ENCODE measurements at places on chromosomes 1 and 21.
A peak's percentile ranks its signal among the peaks of the same experiment; 100 is the strongest.

DNA sequence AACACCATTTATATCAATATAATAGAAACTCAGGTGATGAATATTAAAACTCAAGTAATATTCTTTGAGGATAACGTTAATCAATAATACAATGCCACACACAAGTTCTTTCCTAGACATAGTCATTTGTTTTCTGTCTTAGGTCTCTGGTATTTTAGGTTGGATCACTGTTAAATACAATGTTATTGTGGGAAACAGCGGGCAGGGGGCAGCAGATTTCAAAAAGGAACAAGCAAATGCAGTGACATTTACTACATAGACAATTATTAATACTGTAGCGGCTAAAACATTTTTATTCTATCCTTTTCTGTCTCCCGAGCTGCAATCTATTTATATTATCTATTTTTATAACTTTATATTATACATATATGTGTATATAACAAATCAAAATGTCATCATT, 186.4 kb upstream of the ZNHIT6 start:
- peak; percentile 52 for DNase-seq

- DNase-seq = peak; percentile 74
These were observed 31.1 kb upstream of the SLC45A3 start for GRCh38 chr1:205711105-205712048.

- DNase-seq = no peak
These were observed 86.9 kb downstream of the NAV1 start for GRCh38 chr1:201625851-201626251.

- no peak for DNase-seq
These were observed 63.3 kb downstream of the TNR start for GRCh38 chr1:175679981-175680652.

DNA sequence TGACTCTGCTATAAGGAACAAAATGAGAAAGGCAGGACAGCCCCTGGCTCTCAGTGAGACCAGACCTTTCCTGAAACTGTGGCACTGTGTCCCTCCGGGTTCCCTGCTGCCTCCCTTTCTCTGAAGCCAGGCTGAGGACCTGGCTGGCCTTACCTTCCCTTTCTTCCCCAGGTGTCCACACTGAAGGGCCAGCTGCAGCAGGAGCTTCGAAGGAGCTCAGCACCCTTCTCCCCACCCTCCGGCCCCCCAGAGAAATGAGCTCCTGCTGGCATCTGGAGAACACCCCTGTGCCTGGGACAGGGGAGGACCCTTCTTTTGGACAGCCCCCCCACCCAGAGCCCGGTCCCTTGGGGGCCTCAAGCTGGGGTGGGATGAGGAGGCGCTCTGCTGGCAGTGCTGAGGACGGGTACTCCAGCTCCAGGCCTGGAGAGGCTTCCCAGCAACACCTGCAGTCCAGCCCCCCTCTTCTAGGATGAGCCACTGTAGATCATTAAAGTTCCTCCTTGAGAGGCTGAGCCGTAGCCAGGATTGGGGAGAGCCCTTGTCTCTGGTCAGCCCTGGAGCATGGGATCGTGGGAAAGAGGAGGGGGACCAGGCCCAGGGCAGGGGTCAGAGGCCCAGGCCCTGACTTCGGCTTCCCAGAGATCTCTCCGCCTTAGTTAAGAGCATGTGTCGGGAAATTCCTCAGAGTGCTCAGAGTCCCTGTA, 8.1 kb downstream of the MFAP2 start:
- no peak for DNase-seq

- peak; percentile 91 for DNase-seq
These were observed 452.4 kb downstream of the PTPRU start for GRCh38 chr1:29688471-29689365.

- DNase-seq = no peak
These were observed 2.0 kb downstream of the KCNA3 start for GRCh38 chr1:110672753-110673108.

DNA sequence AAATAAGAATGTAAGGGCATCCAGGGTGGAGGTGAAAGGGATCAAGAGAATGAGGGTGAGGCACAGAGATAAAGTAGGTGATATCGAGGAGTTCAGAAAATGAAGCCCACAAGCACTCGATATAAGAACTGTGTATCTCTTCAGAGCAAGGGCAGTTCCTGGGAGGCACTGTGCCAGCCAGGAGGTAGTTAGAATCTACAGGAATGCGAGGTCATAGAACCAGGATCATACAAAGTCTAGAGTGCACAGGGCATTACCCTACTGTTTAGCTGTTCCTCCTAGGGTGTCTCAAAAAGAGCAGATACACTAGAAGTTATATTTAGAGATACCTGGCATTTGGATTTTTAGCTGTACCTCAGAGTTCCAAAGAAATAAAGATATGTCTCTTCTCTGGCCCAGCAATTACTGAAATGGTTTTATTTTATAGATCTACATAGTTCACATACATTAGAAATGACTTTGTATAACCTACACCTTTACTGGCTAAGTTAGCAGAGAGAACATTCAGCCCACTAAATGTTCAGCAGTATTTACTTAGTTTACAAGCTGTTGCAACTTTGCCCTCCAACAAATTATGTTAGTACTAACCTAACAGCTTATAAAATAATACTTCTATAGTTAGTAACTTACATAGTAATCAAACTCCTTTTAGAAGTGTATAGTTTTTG, 1.6 kb downstream of the OVAAL start:
- DNase-seq = peak; percentile 13

- DNase-seq = peak; percentile 86
These were observed 862 bp upstream of the DIPK1A start for GRCh38 chr1:92961896-92962752.

GRCh38 chr1:112686835-112687234, 12.4 kb downstream of the MOV10 start:
- DNase-seq = no peak

DNA sequence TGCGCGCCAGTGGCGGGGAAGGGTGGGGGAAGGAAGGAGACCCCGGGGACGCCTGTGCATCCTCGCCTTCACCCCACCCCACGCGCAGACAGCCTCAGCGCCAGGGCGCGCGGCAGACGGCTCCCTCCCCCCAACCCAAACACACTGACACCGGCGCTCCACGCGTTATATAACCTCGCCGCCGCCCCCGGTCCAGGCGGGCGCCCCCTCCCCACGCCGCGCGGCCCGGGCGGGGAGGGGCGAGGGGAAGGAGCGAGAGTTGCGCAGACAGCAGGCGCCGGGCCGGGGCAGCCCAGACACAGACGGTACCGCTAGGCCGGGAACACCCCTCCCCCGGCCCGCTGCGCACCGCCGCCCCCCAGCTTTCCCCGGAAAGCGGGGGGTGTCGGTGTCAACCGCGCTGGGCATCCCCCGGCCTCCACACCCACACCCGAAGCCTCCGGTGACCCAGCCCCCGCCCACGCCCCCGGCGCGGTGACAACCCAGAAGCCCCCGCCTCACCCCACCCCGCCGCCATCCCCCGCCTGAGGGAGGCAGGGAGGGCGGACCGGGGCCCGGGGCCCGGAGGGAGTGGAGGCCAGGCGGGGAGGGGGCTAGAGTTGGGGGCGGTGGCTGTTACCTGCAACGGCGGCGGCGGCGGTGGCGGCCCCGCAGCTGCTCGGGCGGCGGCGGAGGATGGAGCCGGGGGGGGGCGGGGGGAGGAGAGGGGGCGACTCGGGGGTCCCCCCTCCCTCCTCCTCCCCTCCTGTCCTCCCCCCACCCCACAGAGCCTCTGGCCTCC, 432 bp downstream of the AKT3 start:
- DNase-seq = peak; percentile 52

GRCh38 chr1:88175120-88175630, 508.9 kb upstream of the PKN2 start:
- no peak for DNase-seq

DNA sequence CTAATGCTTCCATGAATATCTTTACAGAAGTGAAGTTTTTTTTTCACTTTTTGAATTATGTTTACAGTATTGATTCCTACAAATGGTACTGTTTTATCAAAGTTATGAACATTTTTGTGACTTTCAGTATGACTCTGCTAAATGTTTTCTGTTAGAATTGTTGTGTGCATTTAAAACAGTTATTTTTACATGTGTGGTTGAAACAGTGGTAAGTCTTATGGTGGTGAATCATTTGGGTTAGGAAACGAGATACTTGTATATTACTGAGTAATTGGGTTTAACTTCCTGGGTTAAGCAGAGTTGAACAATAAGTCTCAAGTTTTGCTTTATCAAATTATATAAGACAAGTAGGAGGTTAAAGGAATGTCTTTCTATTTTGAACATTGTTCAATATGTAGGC, 66.8 kb downstream of the VPS13D start:
- peak; percentile 70 for DNase-seq

- no peak for DNase-seq
These were observed 34.4 kb downstream of the FH start for GRCh38 chr1:241485145-241485544.

DNA sequence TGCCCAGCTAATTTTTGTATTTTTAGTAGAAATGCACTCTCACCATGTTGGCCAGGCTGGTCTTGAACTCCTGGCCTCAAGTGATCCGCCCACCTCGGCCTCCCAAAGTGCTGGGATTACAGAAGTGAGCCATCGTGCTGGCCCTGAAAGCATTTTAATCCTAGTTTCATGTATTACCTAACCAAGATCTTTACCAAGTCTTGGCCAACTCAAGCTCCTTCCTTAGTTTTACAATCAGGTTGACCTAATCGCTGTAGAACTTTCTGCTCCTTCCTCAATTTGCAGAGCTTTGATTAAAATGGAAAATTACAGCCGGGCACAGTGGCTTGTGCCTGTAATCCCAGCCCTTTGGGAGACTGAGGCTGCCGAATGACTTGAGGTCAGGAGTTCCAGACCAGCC, 3.2 kb upstream of the TMEM63A start:
- no peak for DNase-seq

DNA sequence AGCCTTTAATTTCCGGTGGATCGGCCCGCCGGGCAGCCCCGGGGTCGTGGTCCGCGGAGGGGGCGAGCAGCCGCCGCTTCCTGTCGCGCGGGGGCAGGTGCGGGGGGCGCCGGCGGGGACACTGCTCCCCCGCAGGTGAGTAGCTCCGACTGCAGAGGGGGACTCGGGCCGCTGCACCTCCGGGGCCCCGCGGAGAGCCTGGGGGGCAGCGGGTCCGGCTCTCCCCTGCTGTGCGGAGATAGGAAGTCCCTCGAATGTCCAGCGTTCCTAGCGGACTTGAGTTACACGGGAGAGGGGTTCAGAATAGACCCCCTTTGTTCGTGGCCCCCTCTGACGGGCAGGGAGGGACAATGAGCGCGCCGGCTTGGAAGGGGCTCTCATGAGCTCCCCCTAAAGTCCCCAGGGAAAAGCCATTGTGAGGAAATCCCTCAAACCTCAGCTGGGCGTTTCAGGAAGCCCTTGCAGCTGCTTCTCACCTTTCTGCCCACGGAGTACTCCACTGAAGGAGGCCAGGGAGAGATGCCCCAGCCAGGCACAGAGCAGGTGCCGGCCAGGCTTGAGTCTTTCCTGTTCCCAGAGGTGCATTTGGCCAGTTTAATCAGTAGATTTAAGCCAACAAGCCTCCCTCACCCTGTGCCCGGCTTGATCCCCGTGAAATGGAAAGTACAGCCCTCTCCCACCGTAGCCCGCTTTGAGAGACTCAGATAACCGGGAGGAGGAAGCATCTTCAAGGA, 925 bp downstream of the PDE9A start:
- peak; percentile 7 for DNase-seq

DNA sequence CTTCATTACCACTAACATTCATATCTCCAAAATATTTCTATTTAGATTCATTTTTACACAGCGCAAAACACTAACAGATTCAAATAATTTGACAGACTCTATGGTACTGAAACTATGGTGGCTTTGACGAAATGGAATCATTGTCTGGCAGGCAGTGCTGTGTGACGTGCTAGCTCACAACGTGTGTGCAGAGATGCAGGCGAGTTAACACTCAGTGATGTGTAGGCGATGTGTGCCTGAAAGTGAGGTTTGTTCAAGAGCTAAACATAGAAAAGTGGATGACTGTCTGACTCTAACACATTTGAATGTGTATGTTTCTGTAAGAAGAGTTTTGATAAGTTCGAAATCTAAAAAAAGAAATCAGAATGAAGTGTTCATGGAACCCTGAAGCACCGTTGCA, 97.7 kb downstream of the RYR2 start:
- no peak for DNase-seq

- no peak for DNase-seq
These were observed 42.4 kb downstream of the CASQ2 start for GRCh38 chr1:115726161-115726560.
